NCI-H2107 (cell line): ENCODE measurements at places on chromosomes 16 and 17.

GRCh38 chr17:43946781-43947180 is 4.5 kb upstream of the PPY start:
- no peak for DNase-seq

DNA sequence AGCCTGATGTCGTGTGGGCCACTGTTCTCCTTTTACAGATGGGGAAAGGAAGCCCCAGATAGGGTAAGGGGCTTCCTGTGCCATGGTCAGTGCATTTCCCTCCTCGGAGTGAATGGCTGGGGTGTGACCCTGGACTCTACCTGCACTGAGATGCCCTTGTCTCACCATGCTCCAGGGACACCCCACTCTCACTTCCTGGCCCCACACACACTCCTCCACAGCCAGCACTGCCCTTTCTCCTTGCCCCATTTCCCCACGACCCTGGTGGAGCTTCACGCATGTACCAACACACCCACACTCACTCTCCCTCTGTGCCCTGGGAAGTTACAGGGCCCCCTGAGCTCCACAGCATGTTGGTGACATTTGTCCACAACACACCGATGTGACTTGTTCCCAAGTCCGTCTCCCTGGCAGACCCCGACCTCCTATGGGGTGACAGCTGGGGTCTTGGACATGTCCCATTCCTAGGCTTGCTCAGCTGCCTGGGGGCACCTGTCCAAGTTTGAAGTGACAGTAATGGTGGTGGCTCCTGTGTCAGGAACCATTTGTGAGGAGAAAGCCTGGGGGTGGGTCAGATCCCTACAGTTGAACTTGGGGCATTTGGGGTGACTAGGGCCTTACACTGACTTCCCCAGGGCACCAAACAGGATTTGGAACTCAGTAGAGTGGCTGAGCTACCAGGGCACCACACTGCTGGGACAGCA is 47.4 kb downstream of the PECAM1 start:
- no peak for DNase-seq

- no peak for DNase-seq
These were observed 2.8 kb downstream of the OMG start for GRCh38 chr17:31294231-31294630.

DNA sequence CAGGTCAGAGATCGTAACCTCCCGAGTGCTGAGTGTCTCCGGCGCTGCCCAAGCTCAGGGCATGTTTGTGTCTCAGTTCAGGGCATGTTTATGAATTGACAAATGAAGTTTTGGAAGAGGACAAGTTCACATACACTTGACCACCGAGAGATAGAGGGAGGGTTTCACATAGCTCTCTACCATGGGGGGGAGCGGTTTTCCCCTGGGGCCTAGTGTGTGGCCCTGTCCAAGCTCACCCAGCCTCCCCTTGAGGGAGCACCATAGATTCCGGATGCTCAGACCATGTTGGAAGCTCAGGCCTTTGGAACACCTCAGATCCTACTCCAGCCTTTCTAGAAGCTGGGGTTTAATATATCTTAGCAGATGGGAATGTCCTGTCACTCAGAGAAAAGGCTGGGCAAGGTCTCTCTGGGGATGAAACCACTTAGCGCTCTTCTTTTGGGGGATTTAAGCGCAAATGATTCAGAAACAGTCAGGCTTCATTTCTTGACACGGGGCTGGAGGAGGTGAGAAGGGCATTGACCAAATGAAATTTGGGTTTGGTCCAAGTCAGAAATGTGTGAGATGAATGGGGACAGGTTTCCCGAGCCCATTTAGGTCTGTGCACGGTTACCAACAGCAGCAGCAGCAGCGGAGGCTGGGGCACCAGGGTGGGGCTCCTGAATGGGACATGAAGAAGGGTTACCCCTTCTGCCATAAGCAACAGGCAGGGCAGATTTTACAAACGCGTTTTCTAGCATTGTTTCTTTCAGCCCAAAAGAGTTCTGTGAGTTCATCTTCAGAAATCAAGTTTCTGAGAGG is 96.6 kb downstream of the METRNL start:
- DNase-seq = no peak

GRCh38 chr17:77456271-77456950 is 315.6 kb downstream of the SEC14L1 start:
- DNase-seq = no peak

DNA sequence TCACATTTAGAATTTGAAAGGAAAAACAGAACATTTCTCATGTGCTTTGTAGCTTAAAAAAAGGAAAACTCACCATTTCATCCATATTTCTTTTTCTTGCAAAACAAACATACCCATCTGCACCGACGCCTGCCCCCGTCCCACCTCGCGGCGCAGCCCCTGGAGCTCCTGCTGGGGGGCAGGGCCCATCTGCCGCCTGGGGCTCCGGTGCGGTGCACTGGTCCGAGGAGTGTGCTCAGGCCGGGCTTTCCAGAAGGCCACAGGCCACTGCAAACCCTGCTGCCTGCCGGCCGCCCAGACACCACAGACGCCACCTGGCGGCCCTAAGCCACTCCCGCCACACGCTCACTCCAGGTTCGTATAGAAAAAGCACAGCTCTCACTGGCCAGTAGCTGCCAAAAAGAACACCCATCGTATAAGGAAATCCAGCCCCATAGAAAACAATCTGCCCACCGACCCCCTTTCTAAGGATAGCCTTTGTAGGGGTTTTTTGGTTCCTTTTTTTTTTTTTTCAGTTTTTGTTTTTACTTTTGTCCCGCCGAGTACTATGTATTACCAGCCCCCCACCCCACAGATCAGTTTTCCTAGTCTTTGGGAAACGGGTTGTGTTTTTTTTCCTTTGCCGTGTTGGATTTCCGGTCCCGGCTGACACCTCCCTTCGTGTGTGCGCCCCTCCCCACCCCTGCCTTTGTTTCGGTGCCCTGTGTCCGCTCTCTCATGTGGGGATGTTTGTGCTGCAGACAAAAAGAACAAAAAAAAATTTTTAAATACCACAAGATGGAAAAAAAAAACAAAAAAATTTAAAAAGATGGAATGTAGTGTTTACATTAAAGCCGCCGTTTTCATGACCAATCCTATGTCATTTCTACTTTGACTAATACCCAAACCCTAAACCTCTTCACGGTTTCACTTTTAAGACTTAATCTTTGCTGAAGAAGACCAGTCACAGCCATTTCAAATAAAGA is 68.8 kb downstream of the AMFR start:
- peak; percentile 44 for DNase-seq

DNA sequence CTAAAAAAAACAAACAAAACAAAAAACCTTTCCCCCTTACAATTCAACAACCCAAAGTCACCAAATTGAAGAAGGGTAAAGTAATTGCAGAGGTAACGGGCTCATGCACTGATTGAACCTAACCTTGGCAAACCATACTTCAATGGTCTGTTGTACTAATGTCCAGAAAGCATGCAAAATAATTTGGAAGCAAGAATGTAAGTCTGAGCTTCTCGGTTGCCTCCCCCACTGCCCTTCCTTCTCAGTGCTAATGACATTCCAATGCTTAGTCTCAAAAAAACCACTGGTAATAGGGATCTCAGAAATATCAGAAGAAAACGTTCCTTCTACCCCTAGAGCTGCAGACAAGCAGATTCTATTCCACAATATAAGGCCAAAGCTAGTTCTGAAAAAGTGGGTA is 15.8 kb downstream of the KRABD2 start:
- no peak for DNase-seq

DNA sequence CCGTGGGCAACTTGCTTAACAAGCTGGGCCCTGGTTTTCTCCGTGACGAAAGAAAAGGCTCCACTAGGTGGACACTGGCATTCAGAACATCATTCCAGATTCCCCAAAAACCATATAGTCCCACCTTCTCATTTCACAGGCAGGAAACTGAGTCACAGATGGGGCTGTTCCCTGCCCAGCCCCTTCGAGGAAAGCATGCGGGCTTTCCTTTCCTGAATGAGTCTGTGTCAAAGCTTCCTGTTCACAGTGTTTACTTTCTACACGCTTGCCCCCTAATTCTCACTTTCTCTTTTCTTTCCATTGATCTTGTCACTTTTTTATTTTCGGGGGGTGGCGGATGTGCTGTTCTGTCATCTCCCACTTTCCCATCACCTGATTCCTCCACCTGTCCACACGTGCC is 10.3 kb upstream of the LGALS9 start:
- no peak for DNase-seq

GRCh38 chr16:85882181-85882810 is 16.7 kb upstream of the IRF8 start:
- DNase-seq = no peak
